T-helper 2 cell treated with Interferon-gamma antibody and Interleukin-4, amounts not matched to agents 100 ng/mL and 5 ng/mL, for 36 hours (primary cell): ENCODE measurements at places on chromosomes 5 and 9. TPM values are rescaled to one million over a fixed set of nuclear protein-coding genes. Genes with fewer than 3 reads are reported as not detected.

The GPX3 gene
- total RNA-seq, result not detected in 2 replicates

The GARIN3 gene
- total RNA-seq, result not detected in 2 replicates

The DMRTA1 gene
- not detected in 2 replicates for total RNA-seq

The LCNL1 gene
- 0.16 and 0.20 TPM in 2 replicates for total RNA-seq

The LCN15 gene
- not detected in 2 replicates for total RNA-seq

The PCDHGB7 gene
- 0.20 and 0.39 TPM in 2 replicates for total RNA-seq

The PCDHGA9 gene
- 0.25 and 0.34 TPM in 2 replicates for total RNA-seq

The PCDHB9 gene
- total RNA-seq, result not detected in 2 replicates

The IL3 gene
- 0.82 TPM in 2 replicates for total RNA-seq
